ENCODE measurements at places on chromosomes 3 and 15.

GRCh38 chr3:119359476-119360326, 65.5 kb downstream of the ARHGAP31 start:
- DNase-seq: no peak

- DNase-seq: no peak
Observed at GRCh38 chr3:59341459-59341858, 291.6 kb upstream of the CFAP20DC start.

DNA sequence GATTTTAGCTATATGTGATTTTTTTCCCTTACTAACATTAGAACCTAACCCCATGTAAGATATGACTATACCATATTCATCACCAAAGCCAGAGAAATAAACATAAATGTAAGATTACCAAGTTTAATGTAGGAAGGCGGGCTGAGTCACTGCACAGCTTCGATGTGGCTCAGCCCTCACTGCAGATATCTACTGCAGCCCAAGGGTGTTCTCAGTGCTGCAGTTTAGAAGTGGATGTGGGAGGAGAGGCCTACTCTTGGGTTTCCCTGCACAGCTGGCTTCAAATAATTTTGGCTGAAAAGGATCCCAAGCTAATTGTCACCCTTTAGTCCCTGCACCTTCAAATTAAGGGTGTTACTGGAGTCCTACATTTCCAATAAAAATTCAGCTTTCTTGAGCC, 9.3 kb downstream of the ARPP19 start:
- peak; percentile 16 for DNase-seq

- no peak for DNase-seq
Observed at GRCh38 chr15:50797926-50798325, 32.4 kb upstream of the SPPL2A start.

DNA sequence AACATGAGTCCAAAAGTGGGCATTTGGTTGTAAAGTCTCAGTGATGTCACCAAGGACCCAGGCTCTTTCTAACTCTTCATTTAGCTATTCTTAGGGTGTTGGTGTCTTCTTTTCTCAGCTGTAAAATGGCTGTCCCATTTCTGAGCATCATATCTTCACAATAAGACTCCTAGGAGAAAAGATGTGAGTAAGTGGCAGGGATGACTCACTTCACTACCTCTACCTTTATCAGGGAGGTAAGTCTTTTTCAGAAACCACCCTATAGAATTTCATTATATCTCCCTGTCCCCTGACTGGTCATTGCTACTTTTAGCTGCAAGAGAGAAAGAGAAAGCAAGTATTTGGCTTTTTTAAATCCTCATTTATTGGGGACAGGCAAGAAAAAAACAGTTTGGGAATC, 300.2 kb upstream of the RBMS3 start:
- no peak for DNase-seq

GRCh38 chr3:70248856-70249255, 63.6 kb downstream of the MDFIC2 start:
- no peak for DNase-seq

GRCh38 chr3:42176242-42177034, 85.3 kb downstream of the TRAK1 start:
- no peak for DNase-seq

GRCh38 chr3:192445770-192446644, 281.3 kb downstream of the FGF12 start:
- peak; percentile 35 for DNase-seq

GRCh38 chr3:50876947-50877346, 202.2 kb downstream of the DOCK3 start:
- DNase-seq: no peak

- no peak for DNase-seq
Observed at GRCh38 chr3:179822296-179822695, 169.5 kb downstream of the USP13 start.

- peak; percentile 5 for DNase-seq
Observed at GRCh38 chr3:13189639-13190377, 116.6 kb upstream of the IQSEC1 start.

- DNase-seq: no peak
Observed at GRCh38 chr3:151047636-151048035, 37.8 kb upstream of the MED12L start.

DNA sequence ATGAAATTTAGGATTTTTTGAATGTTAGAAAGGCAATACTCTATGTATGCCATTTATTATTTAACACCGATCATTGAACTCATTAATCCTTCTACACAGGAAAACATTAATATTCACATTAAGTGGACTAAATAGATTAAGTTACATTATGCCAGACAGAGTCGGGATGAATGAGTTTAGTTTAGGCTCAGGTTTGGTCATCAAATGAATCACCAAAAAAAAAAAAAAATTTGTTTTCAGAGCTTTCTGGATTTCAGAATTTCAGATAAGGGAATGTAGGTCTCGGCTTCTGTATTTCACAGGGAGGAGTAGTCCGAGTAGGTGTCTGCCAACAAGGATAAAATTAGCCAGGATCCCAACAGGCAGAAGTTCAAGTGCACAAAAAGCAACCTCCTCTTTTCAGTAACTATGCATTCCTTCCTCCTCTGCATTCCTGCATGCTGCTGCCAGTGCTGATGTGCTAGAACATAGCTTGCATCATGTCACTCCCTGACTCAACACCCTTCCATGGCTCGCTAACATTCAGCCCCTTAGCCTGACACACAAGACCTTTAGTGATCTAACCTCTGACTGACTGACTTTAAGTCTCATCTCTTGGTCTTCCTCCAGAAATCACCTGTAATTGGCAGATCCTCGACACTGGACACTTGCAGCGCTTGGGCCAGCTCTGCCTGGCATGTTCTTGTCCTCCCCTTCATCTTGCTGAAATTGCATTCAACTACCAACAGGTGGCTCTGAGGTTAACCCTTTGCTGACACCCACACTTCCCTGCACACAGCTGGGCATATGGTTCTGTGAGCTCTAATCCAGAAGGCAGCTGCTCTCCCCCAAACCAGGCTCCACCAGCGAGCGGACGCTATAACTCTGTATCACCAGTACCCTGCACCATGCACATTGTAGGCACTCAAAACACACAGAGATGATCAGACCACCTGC, 145.4 kb upstream of the PROK2 start:
- DNase-seq: peak; percentile 57

DNA sequence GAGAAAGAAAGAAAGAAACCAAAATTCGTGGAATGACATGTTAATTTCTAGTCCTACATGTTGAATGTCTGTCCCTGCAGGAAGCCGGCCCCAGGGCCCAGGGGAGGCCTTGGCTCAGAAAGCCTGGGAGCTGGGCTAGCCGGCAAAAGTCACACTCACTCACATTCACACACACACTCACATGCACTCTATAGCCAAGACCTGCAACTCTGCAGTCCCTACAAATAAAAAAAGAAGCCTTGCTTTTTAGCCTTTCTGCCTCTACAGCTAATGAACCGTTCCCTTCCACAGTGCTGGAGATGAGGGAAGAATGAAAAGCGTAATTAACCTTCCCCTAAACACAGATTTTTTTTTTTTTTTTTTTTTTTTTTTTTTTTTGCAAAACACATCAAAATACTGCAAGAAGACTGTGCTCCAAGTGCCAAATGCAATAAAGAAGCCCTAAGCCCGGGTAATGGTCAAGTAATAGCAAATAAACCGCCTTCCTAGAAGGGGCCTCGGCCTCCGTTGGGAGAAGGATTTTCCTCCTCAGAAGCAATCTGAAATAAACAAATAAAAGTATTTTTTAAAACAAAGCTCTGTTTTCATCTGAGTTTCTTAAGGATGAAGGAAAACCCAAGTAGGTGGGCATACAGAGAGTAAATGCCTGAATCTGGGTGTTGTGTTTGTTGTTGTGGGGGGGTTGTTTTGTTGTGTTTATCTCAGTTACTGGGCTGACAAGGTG, 4.3 kb downstream of the MECOM start:
- no peak for DNase-seq

GRCh38 chr15:68368731-68369435, 63.1 kb downstream of the ITGA11 start:
- peak; percentile 43 for DNase-seq
